ENCODE measurements at places on chromosomes 6 and 20.

DNA sequence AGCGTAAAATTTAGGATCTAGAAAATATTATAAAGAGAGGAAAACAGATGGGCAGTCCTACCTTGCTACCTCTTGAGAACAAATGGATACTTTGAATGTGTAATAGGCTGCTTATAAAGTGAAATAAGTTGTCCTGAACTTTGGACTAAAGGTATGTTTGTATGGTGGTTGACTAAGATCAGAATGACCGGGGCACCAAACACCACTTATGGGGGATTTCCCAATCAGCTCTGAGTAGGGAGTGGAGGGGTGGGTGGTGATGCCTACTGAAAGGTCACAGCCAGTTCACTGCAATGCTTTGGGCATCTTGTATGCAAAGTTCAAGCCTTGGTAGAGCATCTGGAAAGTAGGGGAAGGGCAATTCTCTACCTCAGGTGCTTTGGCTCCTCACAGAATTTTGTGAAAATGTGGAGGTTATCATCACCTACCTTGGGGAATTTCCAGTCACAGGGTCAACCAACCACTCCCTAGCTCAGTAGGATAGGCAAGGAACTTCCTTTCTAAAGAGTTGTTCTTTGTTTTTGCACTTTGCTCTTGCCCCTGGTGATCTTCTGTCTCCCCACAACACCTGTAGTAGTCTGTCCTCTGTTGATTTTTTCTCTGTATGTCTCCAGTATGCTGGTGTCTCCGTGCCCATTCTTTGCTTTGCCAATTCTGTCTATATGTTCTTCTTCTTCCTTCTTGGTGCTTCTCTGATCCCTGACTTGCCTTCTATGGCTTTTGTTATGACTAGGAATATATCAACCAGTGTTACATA lies at the start of gene TRIM31:
TSS of gene TRIM31 (minus strand) at position 88 of the 757 bp plus-strand sequence. CDS start 285 bp downstream, outside the sequence.
- no peak for DNase-seq

- DNase-seq = no peak
Measured at GRCh38 chr20:35462351-35462750, 7.0 kb downstream of the CEP250 start.

DNA sequence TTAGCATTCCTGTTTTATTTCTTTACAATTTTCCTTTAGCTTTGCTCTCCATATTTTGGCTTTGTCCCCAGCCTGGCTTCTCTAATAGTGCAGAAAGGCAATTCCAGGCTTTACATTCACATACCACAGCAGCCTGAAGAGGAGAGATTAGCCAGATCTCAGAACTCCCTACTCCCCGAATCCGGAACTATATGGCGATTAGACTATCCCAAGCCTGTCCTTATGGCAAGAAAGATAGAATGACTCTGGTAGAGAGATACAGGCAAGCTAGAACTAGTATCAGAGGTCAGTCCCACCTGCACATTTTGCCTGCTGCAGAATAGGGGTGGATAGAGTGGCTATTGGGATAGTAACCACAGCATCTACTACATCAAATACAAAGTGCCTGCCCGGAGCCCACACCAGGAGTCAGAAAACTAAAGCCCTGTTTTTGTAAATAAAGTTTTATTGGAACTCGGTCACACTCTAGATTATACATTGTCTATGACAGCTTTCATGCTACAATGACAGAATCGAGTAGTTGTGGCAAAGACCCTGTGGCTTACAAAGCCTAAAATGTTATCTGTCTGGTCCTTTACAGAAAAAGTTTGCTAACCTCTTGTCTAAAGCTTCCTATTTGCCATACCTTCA lies 17.1 kb upstream of the ADIG start:
- no peak for DNase-seq

DNA sequence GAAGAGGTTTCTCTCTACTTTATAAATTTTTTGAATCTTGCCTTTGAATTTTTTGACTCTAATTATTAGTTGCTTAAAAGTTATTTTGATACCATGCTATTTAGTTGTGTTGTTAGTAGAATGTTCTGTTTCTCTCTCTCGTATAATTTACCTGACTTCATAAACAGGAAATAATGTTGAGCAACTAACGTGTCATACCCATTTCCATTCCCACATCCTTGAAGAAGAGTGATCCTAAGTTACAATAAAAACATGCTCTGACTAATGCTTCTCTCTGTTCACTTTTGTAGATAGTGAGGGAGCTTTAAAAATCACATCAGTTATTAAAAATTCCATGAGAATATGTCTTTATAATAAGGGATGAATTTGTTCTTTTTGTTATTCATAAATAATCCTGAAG lies 69.7 kb downstream of the SAMD5 start:
- DNase-seq = no peak

DNA sequence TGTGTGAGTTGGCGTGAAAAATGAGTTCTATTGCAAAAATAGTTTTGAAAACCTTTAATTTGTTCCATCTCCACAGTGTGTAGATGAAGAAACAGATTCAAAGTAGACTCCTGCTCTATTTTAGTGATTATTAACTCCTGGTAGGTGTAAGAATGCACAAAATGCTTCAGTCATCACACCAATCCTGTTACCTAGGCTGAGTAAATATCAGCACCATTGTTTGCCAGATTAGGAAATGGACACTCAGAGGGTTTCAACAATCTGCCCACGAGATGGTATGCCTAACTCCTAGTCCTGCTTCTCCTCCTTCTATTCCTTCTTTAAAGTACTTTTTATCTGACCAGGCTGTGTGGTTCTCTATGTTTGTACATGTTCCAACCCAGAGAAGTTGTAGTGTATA lies 108.9 kb upstream of the AHI1 start:
- DNase-seq = no peak

DNA sequence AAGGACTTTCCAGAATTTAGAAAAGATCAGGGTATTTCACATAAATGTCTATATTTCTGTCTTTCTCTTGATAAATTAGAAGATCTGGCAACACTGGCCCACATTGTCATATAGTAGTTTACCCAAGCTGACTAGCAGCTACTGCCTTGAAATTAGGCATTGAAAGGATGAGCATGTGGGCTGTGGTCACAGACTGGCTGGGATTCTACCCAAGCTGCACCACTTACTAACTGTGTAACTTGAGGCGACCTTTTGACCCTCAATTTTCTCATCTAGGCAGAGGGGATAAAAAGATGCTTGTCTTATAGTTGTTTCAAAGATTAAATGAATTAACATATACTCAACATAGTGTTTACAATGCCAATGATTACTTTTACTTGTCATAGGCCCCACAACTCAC lies 152.7 kb upstream of the BMP2 start:
- DNase-seq = no peak

GRCh38 chr6:20969551-20969950 lies 435.3 kb downstream of the CDKAL1 start:
- DNase-seq = no peak

GRCh38 chr6:156807795-156808194 lies 30.6 kb downstream of the ARID1B start:
- no peak for DNase-seq

- no peak for DNase-seq
Measured at GRCh38 chr6:157895585-157895984, 72.5 kb downstream of the SNX9 start.

GRCh38 chr6:5127106-5127687 lies 42.1 kb downstream of the PPP1R3G start:
- no peak for DNase-seq
